ENCODE measurements at places on chromosomes 2 and 18.

GRCh38 chr2:192151853-192152252, 42.9 kb downstream of the TMEFF2 start:
- DNase-seq, result no peak

DNA sequence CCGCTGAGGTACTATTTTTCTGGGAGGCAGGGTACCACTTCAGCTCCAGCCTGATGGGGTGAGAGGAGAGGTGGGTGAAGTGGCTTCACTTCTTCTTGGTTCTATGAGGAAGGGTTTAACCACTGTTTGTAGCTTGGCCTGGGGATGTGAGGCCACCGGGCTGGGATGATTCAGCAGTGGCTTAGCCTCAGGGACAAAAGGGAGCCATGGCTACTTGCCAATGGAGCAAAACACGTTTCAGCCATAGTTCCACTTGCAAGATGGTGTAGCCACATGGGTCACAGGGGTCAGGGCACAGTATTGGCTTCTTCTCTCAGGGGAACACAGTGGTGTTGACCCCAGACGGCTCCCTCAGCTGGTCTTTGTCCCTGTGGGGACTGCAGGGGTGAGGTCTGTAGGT, 14.9 kb downstream of the ZDBF2 start:
- no peak for DNase-seq

GRCh38 chr2:51158251-51158650, 126.3 kb upstream of the NRXN1 start:
- no peak for DNase-seq

GRCh38 chr2:55361465-55362189, 58.0 kb downstream of the CCDC88A start:
- DNase-seq, result no peak

- DNase-seq, result no peak
These were observed 189.0 kb downstream of the BCL11A start for GRCh38 chr2:60364491-60364890.

GRCh38 chr2:114442510-114442909, at the start of gene DPP10:
Gene DPP10, plus strand, starts transcription at chr2:114442641.
- DNase-seq, result no peak

- no peak for DNase-seq
These were observed 392.1 kb upstream of the RAB12 start for GRCh38 chr18:8217051-8217564.

GRCh38 chr18:33421225-33421624, 19.3 kb downstream of the CCDC178 start:
- DNase-seq, result no peak

- no peak for DNase-seq
These were observed 228.6 kb upstream of the DOK6 start for GRCh38 chr18:69172046-69172445.

DNA sequence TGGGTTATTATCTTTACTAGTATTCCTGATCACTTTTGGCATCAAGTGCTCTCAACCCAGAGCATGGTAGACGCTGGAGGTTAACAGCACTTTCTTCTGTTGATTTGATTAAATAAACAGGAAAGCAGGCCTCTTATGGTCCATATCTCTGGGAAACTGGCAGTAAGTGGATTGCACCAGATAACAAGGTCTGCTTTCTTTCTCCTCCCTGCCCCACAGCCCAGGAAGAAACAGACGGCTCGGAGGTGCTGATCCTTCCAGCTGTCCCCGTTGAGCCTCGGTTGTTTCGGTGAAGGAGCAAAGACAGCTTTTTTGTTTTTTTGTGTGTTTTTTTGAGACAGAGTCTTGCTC, 100.8 kb upstream of the KCTD1 start:
- DNase-seq, result no peak

DNA sequence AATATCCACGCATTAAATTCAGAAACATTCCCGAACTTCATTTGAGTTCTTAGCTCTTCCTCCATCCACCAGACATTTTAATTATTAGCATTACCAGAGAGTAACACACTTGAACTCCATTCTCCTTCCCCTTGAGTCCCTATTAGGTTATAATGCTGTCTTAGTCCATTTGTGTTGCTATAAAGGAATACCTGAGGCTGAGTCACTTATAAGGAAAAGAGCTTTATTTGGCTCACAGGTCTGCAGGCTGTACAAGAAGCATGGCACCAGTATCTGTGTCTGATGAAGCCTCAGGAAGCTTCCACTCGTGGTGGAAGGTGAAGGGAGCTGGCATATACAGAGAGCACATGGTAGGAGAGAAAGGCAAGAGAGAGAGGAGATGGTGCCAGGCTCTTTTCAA, 25.4 kb downstream of the TBC1D8 start:
- no peak for DNase-seq

DNA sequence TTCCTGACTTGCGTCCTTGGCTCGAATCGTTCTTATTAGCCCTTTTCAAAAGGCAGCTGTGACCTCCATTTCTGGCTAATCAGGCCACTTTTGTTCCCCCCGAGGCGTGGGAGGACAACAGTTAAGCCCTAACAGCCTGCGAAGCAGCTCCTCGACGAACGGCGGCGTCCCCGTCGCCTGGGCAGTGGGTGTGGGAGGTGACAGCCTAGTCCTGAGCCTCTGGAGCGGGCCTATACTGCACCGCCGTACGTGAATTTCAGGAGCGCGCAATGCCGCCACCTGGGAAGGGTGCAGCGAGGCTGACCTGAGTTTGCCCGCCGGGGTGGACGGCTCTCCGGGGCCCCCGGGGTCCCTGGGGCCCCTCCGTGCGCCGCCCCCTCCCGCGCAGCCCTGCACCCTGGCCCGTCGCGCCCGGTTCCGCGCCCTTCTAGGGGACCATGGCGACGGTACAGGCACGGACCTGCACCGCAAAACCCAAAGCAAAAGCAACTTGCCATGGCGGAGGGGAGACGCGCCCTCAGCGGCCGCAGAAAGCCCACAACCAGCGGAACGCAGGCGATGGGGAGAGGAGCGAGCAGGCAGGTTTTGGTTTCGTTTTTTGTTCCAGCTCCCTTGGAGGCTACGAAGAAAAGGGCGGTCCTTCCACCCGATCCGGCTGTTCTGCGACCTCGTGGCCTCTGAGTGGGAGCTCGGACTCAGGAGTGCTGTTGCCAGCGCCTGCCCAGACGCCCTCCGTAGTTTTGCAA, at the start of gene RBM43:
Gene RBM43, minus strand, starts transcription at position 633 of the 746 bp plus-strand sequence. Its CDS starts 136 bp downstream, at position 497.
- peak; percentile 81 for DNase-seq

GRCh38 chr2:33086400-33087015, 139.8 kb downstream of the LTBP1 start:
- no peak for DNase-seq
